Psoas muscle (tissue), 8 donors: ENCODE measurements at places on chromosomes 3 and 15. TPM values are rescaled to one million over a fixed set of nuclear protein-coding genes. Genes with fewer than 3 reads are reported as not detected.

DNA sequence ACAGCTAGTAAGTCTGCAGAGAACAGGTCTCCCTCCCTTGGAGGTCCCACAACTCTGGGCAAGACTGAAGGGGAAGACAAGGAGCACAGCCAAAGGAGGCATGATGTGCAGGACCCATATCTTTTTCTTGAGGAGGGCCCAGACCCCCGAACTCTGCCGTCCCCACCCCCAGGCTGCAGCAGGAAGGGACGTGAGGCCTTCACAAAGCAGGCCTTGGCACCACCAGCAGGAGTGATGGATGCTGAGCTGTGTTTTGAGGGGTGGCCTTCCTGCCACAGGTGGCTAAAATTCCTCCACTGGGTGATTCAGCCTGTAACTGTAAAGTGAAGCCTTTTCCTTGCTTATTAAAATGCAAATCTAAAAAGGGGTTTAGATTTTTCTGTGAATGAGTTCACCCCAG, 8.6 kb downstream of the PLA2G4D start:
- H3K4me1 ChIP-seq = no peaks in the 10 kb centered on the region
- H3K4me3 ChIP-seq = no peak overlapping the region
- H3K36me3 ChIP-seq = no peaks in the 10 kb centered on the region
- no peak for DNase-seq
- no peak overlapping the region for H3K27ac ChIP-seq

DNA sequence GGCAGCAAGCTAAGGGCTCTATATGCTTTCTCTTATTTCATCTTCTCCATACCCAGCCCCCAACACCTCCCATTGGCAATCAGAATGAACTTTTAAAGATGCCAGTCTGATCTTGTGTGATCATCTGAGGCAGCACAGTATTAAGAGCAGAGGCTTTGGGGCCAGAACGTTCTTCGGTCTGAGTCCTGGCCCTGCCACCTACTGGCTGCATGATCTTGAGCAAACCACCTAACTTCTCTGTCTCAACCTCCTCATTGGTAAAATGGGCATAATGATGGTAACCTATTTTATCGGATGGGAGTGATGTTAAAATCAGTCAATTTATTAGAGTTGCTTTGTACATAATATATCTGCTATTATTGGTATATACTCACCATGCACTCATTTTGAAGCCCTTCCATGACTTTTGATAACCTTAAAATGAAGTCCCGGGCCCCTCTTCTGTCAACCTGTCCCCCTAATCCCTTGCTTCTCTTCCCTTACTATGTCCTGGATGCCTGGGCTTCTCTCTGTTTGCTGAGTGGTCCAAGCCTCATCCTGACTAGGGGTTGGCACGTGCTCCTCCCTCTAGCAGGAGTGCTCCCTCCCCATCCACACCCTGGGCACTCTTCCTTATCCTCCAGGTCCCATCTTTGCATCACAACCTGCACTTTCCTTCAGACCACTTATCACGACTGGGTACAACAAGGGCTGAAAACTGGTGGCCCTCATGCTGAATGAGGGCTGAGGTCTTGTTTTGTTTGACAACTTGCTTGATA, 6.3 kb downstream of the EFCAB12 start:
- H3K4me1 ChIP-seq = no peaks in the 10 kb centered on the region
- no peak overlapping the region for H3K4me3 ChIP-seq
- H3K27me3 ChIP-seq = no peaks in the 10 kb centered on the region
- H3K27ac ChIP-seq = no peak overlapping the region
- H3K36me3 ChIP-seq = no peaks in the 10 kb centered on the region
- DNase-seq = no peak

- peak overlapping the region; percentile 92 for H3K4me3 ChIP-seq
- H3K27me3 ChIP-seq = no peaks in the 10 kb centered on the region
- peak; percentile 85 for DNase-seq
- peaks cover 11% of the 10 kb centered on the region for H3K4me1 ChIP-seq
- H3K36me3 ChIP-seq = no peaks in the 10 kb centered on the region
Observed at GRCh38 chr15:96331945-96332636, 1.6 kb downstream of the NR2F2 start.

DNA sequence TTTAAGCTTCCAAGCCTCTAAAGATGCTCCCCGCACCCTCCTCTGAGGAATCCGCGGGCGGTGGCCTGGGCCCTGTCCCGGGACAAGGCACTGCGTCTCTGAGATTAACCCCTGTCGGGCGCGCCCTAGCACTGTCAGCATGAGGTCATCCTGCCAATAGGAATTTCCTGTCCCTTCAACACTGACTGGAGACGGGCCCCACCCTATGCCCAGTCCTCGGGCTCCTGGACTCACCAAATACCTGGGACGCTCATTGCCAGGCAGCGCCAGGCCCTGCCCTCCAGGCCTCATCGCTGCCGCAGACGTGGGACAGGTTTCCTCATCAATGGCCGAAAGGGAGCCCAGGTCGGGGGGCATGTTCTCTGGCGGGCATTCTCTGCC, 67.6 kb upstream of the SH3GL3 start:
- H3K36me3 ChIP-seq = no peaks in the 10 kb centered on the region
- H3K4me1 ChIP-seq = no peaks in the 10 kb centered on the region
- no peak for DNase-seq
- H3K27ac ChIP-seq = no peak overlapping the region

GRCh38 chr15:75195122-75195765, 6.4 kb upstream of the C15orf39 start:
- DNase-seq = no peak
- H3K27ac ChIP-seq = no peak overlapping the region
- H3K4me3 ChIP-seq = no peak overlapping the region
- no peaks in the 10 kb centered on the region for H3K27me3 ChIP-seq
- no peaks in the 10 kb centered on the region for H3K36me3 ChIP-seq

Gene CCDC39
- total RNA-seq = 0.86 TPM

GRCh38 chr3:172915911-172916514, 165.5 kb downstream of the ECT2 start:
- H3K4me3 ChIP-seq = no peak overlapping the region
- no peak overlapping the region for H3K27ac ChIP-seq
- H3K36me3 ChIP-seq = no peaks in the 10 kb centered on the region
- DNase-seq = no peak

Gene CA12
- total RNA-seq = 0.08 TPM

Gene GUCA1C
- not detected for total RNA-seq

Gene CSPG5
- total RNA-seq = 1.1 TPM

Gene GHSR
- total RNA-seq = not detected

Gene KBTBD13
- 5.7 TPM for total RNA-seq

- H3K4me3 ChIP-seq = no peak overlapping the region
- peak overlapping the region; percentile 92 for H3K27ac ChIP-seq
- no peaks in the 10 kb centered on the region for H3K27me3 ChIP-seq
- peaks cover 85% of the 10 kb centered on the region for H3K4me1 ChIP-seq
- peaks cover 59% of the 10 kb centered on the region for H3K36me3 ChIP-seq
- no peak for DNase-seq
Observed at GRCh38 chr3:149003653-149004305, 12.4 kb downstream of the GYG1 start.

GRCh38 chr15:32905481-32905880, 187.7 kb downstream of the GREM1 start:
- no peaks in the 10 kb centered on the region for H3K27me3 ChIP-seq
- no peak for DNase-seq
- H3K27ac ChIP-seq = no peak overlapping the region
- no peak overlapping the region for H3K4me3 ChIP-seq
- H3K36me3 ChIP-seq = no peaks in the 10 kb centered on the region
- no peaks in the 10 kb centered on the region for H3K4me1 ChIP-seq

DNA sequence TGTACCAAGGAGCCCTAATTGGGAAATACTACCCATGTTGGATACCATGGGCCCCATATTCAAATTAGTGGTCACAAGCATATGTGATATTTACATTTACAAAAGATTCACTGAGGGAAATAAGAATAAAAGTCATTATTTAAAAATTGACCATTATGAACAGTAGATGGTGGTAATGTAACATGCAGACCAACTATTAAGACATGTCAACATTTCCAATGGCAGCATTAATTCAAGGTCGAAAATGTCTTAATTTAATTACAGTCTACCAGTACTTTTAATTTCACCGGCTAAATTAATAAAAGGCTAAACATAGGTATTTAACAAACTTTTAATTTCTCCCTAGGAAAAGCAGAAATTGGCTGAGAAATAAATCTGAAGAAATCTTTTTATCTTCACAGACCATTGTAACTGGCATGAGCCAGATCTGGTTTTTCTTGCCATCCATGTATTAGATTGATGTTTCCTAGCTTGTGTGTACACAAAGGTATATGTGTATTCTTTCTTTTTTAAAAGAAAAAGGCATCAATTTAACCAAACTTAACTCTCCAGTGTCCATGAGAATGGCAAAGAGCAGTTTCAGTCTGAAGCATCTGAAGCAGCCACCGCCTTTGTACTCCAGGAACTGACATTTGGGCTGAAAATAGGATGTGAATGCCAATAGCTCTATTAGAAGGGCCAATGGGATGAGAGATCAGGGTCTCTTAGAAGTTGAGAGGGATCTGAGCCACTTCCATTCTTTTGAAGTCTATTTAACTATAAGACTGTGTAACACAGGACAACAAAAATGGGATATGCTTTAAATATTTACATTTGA, 26.6 kb downstream of the NEK11 start:
- no peaks in the 10 kb centered on the region for H3K27me3 ChIP-seq
- H3K36me3 ChIP-seq = no peaks in the 10 kb centered on the region
- no peak for DNase-seq
- H3K27ac ChIP-seq = no peak overlapping the region
- H3K4me3 ChIP-seq = no peak overlapping the region

GRCh38 chr15:42736178-42736792, 643 bp downstream of the CDAN1 start:
- H3K27ac ChIP-seq = peak overlapping the region; percentile 92
- H3K27me3 ChIP-seq = no peaks in the 10 kb centered on the region
- H3K4me3 ChIP-seq = peak overlapping the region; percentile 84
- peaks cover 10% of the 10 kb centered on the region for H3K4me1 ChIP-seq
- peak; percentile 27 for DNase-seq

- DNase-seq = no peak
- H3K4me1 ChIP-seq = no peaks in the 10 kb centered on the region
- no peaks in the 10 kb centered on the region for H3K36me3 ChIP-seq
Observed at GRCh38 chr3:10628891-10629670, 123.7 kb upstream of the ATP2B2 start.
